Nephron progenitor cell (in vitro differentiated cells): ENCODE measurements at places on chromosomes 2 and 18.
A peak's percentile ranks its signal among the peaks of the same experiment; 100 is the strongest.

GRCh38 chr18:11972371-11973174, 8.7 kb upstream of the IMPA2 start:
- no peak for DNase-seq

- no peak for DNase-seq
These were observed 91.6 kb upstream of the TSPYL6 start for GRCh38 chr2:54347622-54348021.

DNA sequence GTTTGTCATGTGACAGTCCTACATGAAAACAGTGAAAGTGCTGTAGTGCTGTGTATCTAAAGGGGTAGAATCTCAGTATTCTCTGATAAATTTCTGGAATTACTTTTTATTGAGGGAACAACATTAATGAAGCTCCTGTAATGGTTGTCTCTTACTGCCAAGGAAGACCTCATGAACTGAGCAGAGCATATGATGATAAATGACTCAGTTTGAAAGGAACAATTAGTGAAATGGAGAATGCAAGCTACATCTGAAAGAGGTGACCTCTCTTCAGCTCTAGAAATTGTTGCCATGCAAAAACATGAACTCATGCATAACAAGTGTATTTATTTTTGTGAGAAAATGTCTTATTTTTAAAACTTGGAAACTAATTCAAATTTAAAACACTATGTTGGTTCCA, 93.6 kb downstream of the SCN9A start:
- no peak for DNase-seq

DNA sequence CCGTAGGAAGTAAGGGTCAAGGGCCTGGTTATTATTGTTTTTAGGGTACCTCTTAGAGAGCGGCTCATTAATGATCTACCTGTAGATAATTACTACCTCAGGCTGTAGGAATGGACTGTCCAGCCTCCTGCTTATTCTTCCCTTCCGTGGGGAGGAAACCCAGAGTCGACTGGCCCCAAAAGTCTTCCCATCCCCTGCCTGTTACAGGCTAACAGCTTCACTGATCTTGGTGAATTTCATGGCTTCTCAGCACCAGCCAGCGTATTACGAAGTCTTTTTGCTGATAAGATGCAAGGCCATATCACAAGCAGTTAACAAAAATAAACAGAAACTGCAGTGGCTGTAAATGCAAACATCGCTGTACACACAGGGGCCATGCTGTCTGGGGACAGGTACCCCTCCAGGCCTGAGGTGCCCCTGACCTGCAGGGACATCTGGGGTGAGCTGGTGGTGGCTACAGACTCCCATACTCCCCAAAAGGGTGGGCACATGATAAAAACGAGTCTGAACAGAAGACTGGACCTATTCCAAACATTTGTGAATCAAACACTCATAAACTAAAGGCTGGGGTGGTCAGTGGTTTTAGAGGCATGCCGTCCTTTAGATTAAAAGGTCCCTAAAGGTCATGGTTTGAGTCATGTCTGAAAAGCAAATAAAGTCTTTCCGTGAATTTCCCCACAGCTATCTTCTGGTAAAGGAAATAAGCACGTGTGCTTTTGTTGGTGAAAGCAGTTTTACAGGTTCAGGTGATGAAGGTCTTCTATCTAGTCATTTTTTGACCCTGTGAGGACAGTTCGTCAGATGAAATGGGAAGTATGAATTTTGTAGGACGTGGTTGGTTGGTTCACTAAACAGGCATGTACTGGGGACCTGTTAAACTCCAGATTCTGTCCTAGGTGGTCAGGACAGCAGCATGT, 36.7 kb downstream of the TTC39C start:
- DNase-seq: no peak

GRCh38 chr18:68342039-68342659, 372.8 kb downstream of the TMX3 start:
- DNase-seq: no peak

GRCh38 chr2:236988690-236989624, 96.7 kb upstream of the COPS8 start:
- peak; percentile 64 for DNase-seq

DNA sequence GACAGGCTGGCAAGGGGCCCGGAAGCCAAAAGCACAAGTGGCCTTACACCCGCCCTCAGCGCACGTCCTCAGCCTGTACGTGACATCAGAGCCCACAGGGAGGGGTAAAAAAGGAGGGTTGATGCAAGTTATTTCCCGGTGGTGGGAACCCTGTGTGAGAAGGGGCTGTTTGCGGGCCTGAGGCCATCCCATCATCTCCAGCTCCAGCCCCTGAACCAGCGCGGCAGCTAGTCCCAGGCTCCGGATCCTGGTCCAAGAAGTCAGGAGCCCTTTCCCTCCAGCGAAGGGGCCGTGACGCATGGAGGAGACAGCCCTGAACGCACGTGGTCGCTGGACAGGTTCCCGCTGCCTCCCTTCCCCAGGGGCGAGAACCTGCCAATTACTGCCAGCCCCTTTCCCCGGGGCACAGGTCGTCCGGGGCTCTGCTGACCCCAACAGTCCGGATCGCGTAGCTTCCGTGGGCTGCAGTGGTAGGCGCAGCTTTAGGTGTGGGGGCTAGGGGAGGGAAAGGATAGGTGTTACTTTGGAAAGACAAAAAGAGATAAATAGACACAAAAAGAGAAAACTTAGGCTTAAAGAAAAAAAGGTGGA, 1.3 kb upstream of the LRP2 start:
- DNase-seq: peak; percentile 45

GRCh38 chr2:136118819-136119716, 1.1 kb upstream of the CXCR4 start:
- peak; percentile 81 for DNase-seq

DNA sequence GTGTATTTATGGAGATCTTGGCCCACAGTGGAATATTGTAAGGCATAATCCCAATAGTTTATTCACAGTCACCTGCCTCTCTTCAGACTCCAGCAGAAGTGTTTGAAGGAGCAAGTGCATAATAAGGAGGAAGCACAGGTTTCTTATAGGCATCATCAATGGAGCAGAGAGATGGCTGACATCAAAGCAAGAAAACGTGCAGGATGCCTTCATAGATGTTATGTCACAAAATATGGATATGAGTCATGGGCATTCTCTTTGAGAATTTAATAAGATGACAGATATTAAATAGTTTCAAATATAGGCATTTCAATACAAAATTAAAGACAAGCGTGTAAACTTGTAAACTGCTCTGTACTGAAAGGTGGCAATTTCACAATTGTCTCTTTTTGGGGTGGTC, 4.0 kb upstream of the RND3 start:
- DNase-seq: no peak
